ENCODE measurements at places on chromosomes 5 and 9.

GRCh38 chr5:122653087-122654017 lies 121.5 kb upstream of the SNX2 start:
- DNase-seq = no peak

- no peak for DNase-seq
Measured at GRCh38 chr9:89985068-89985467, 380.3 kb downstream of the GADD45G start.

GRCh38 chr5:52668544-52669185 lies 119.1 kb upstream of the ITGA1 start:
- DNase-seq = no peak

GRCh38 chr5:123921193-123921592 lies 409.2 kb downstream of the CSNK1G3 start:
- no peak for DNase-seq

DNA sequence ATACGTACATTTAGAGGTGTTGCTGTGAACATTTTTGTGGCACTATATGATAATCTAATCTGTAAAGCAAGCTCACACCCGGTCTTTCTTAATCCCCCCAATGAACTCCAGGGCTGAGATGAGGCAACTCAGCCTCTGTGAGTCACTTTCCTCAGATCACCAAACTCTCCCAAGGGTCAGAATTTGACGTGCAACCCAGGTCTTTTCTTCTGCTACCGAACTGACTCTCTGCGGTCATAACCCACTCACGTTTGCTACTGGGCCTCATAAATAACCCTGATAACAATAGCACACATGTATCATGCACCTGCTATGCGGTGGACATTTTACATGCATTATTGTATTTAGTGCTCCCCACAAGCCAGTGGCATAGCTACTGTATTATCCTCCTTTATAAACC lies 153.1 kb downstream of the DROSHA start:
- no peak for DNase-seq

DNA sequence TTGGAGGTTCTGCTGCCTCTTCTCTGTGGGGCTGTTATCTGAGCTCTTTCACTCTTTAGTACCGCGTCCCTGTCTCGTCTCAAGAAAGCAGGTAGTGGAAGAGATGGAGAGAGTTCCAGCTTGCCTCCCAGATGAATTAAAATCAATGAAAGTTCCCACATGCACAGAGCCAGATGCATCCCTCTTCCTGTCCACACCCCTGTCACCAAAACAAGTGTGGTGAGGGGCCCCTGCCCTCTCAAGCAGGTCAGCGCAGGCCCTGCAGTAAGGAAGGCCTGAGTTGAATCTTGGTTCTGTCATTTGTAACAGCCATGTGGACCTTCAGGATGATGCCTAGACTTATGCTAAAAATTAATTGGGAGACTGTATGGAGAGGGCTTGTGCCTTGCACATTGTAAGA lies 26.9 kb downstream of the GALNT10 start:
- no peak for DNase-seq

DNA sequence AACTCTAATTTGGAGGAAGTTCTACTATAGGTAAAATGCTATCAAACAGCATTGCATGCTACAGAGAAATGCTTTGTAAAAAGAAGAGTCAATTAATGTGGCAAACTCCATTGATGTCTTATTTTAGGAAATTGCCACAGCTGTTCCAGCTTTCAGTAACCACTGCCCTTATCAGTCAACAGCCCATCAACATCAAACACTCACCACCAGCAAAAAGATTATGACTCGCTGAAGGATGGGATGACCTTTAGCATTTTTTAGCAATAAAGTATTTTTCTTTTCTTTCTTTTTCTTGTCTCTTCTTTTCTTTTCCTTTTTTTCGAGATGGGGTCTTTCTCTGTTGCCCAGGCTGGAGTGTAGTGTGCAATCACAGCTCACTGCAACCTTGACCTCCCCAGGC lies 26.0 kb downstream of the CRHBP start:
- no peak for DNase-seq

All from epithelial cell of proximal tubule (primary cell).